ENCODE measurements at places on chromosomes 16 and 17.

DNA sequence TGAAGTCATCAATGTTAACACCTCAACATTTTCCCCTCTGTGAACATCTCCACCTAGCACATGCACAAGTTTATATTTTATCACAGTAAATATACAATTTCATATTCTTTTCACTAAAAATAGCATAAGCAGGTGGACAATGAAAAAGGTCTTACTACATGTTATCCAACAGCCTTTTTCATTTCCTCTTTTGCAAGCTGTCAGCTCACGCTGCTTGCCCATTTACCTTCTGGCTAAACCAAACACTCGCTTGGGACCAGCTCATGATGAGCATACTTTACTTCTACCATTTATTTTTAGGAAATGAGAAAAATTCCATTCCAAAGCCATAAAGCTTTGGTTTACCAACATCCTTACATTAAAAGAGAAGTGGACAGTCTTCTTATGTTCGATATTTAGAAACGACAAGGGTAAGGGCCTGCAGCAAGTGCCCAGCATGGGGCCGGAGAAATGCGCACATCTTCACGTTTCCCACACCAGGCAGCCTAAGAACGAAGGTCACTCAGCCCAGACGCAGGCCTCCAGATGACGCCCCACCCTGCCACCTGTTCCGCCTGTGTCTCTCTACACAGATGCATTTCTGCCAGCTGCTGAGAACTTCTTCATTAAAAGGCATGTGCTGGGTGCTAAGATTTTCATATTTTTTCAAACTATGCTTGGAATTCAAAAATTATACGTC lies 13.9 kb downstream of the SNN start:
- DNase-seq: peak; percentile 45

DNA sequence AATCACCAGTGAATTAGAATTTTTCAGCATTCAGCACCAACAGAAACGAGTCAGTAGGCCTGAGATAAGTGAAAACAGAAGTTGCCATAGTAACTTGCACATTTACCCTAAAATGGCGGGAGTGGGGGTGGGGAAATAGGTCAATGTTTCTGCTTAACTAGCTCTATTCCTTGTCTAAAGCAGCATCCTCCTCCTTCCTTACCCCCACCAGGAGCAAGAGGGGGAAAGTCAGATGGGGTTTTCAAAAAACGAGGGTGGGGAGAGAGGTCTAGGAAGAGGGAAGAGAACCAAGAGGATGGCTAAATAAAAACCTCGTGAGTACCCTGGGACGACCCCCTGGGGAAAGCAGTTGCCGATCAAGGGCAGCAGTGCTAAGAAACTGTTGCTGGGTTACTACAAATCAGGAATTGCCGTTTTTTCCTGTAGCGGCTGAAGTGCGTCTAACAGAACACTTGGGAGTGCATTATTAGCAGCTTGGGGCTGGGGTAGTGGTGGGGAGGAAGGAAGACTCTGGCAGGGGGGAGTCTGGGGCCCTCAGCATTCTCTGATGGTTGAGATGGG lies 34.4 kb upstream of the MNT start:
- no peak for DNase-seq

GRCh38 chr16:8098947-8099512 lies 491.3 kb downstream of the TMEM114 start:
- DNase-seq: no peak

GRCh38 chr17:48047113-48047740 lies 932 bp upstream of the NFE2L1 start:
- DNase-seq: no peak

GRCh38 chr16:84117494-84117843 lies 727 bp upstream of the MBTPS1 start:
- peak; percentile 28 for DNase-seq

All from CD4-positive, alpha-beta T cell treated with Interleukin-1 beta for 1 hour (primary cell).